ENCODE measurements at places on chromosomes 1 and 21. TPM values are rescaled to one million over a fixed set of nuclear protein-coding genes. Genes with fewer than 3 reads are reported as not detected.

Gene TTLL10
- 0.83 TPM for polyA plus RNA-seq

Gene RGS13
- polyA plus RNA-seq, result not detected

Gene NOS1AP
- polyA plus RNA-seq, result 12.9 TPM

Gene LCE1A
- not detected for polyA plus RNA-seq
